ENCODE measurements at places on chromosomes 4 and X.

DNA sequence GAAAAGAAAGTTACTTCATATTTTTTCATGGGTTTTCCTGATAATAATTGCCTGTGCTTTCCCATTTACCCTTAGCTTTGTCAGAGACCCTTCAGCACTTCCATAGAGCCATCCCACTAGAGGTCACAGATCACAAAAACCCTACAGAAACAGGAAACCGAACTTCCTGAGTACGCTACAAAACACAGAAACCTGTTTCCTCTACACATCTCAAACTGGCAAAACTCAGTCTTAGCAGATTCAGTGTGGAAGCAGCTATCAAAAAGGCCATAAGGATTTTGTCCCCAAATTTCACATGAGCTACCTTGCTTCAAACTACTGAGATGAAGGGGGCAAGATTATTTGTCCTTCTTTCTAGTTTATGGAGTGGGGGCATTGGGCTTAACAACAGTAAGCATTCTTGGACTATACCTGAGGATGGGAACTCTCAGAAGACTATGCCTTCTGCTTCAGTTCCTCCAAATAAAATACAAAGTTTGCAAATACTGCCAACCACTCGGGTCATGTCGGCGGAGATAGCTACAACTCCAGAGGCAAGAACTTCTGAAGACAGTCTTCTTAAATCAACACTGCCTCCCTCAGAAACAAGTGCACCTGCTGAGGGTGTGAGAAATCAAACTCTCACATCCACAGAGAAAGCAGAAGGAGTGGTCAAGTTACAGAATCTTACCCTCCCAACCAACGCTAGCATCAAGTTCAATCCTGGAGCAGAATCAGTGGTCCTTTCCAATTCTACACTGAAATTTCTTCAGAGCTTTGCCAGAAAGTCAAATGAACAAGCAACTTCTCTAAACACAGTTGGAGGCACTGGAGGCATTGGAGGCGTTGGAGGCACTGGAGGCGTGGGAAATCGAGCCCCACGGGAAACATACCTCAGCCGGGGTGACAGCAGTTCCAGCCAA lies at the start of gene MMRN1:
Gene MMRN1 (plus strand): TSS at position 206 of the 902 bp plus-strand sequence. CDS start 118 bp downstream, at position 324.
- DNase-seq: no peak

GRCh38 chr4:4750187-4750586 lies 109.3 kb upstream of the MSX1 start:
- DNase-seq: no peak

DNA sequence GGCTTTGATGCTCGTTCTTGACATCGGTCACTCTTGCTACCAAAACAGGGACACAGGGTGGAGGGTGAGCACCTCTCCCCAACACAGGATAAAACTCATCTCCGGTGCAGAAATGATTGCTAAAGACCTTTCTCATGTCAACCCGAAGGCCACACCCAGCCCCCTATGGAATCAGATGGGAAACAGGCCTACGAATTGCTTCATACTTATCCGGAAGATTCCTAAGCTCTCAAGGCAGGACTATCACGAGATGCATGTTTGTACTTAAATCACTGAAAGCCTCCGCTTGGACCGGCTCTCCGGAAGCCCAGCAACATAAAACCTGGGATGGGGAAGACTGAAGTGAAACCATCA lies 74.9 kb downstream of the MTMR1 start:
- DNase-seq: no peak

- no peak for DNase-seq
Observed at GRCh38 chr4:21649391-21650090, 299.0 kb downstream of the KCNIP4 start.

DNA sequence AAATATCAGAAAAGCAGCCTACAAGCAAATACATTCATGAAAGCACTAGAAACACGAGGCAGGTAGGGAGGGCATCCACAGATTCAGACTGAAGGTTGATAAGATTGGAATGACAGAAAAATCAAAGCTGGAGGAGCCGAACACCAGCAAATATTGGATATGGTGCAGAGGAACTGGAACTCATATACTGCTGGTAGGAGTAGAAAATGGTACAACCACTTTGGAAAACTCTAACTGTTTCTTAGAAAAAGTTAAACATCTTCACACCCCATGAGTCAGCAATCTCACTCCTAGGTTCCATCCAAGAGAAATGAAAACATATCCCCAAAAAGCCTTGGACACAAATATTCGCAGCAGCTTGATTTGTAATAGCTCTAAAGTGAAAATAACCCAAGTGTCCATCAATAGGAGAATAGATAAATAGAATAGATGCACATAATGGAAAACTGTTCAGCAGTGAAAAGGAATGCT lies 27.1 kb downstream of the CD99L2 start:
- DNase-seq: no peak

GRCh38 chrX:109716431-109717028 lies 16.5 kb downstream of the ACSL4 start:
- no peak for DNase-seq

- DNase-seq: no peak
Observed at GRCh38 chrX:46456125-46456922, 88.9 kb downstream of the ZNF674 start.

DNA sequence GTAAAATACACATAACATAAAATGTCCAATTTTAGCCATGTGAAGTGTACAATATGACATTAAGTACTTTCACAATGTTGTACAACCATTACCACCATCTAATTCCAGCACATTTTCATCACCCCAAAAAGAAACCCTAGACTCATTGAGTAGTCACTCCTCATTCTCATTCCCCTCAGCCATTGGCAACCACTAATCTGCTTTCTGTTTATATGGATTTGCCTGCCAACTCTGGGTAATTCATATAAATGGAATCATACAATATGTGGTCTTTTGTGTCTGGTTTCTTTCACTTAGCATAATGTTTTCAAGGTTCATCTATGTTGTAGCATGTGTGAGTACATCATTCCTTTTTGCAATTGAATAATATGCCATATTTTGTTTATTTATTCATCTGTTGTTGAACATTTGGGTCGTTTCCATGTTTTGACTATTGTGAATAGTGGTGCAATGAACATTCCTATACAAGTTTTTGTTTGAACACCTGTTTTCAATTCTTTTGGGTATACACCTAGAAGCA lies 43.0 kb downstream of the EIF2S3 start:
- DNase-seq: no peak

- DNase-seq: no peak
Observed at GRCh38 chr4:129526812-129527211, 430.9 kb downstream of the C4orf33 start.

DNA sequence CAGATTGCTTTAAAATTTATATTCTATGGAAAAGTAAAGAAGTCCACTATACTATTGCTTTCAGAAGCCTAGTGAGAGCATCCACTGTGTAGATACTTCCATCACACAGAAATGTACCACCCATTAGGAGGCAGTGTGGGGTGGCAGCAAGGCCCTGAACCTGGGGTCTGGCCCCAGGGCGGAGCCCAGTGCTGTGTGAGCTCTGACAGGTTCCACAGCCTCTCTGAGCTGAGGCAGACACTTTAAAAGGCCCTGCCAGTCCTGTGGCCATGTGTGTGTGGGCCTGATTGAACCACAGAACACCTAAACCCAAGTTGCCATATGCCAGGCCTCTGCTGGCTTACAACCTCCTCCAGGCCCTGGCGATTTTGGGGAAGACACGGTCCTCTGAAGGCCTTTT lies 49.2 kb downstream of the PHKA2 start:
- no peak for DNase-seq

DNA sequence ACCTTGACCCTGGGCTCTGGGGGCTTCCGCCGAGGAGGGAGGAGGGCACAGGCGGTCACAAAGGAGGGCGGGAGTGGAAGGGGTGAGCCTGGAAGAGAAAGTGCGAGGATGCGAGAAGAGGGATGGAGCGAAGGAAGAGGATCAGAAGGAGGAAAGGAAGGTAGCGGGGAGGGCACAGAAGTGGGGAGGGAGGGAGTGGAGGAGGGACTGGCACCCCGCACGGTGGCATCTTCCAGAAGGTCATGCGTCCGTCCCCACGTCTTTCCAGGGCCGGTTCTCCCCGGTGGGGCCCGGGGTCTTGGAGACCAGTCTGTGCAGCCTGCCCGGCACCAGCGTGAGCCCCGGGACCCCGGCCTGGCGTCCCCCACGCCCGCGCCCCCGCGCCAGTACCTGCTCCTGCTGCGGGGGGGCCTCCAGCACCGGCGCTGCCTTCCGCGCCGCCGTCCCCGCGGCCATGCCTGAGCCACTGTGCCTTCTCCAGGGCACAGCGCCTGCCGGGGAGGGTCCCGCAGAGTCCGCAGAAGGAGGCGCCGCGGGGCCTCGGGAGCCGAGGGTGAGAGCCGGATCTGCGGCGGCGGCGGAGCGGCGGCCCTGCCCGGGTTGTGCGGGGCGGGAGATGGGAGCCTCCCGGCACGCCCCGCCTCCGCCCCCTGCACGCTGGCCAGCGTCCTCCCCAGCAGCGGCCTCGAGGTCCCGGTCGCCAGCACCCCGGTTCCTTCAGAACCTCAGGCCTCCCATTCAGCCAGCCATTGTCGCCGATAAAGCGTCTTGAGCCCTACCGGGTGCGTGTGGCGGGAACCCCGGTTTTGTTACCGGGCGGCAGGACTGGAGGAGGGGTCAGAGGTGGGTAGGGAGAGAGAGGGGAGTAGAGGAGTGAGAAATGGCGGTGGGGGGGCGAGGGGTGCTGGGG lies at the start of gene RNF175:
Gene RNF175 (minus strand): TSS at position 618 of the 910 bp plus-strand sequence. CDS start 162 bp downstream, at position 456.
- no peak for DNase-seq

DNA sequence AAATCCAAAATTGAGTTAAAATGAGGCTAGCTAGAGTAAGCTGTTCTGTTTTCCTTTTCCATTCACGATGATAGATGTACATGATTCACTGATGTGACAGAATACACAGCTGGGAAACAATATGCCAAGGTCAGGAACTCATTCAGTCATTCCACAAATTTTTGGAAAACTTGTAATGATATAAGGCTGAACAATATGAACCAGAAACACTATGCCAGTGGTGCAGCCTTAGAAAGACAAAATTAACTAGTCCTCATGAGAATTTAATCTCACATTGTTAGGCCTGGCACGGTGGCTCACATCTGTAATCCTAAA lies 50.0 kb upstream of the NDST3 start:
- no peak for DNase-seq

DNA sequence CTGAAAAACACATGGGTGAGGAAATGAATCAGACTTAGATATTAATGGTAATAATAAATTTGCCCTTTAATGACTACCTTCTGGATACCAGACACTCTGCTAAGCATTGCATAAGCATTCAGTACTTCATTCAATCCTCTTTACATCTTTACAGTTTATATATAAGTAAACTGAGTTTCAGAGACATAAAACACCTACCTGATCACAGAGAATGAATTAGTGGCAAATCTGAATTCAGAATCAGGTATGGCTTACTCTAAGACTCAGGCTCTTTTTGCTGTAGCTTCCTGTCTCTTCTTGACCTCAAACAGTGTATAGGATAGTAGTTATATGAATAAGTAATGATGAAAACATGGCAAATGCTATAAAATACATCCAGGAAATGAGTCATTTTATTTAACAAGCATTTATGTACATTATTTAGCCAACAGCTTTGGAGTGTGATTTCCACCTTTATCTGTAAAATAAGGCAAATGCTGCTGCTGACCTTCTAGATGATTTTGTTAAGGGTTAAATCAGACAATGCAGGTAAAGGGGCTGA lies 83.9 kb downstream of the VEGFC start:
- no peak for DNase-seq

- DNase-seq: peak; percentile 60
Observed at GRCh38 chr4:95255396-95256107, 293.2 kb downstream of the UNC5C start.

DNA sequence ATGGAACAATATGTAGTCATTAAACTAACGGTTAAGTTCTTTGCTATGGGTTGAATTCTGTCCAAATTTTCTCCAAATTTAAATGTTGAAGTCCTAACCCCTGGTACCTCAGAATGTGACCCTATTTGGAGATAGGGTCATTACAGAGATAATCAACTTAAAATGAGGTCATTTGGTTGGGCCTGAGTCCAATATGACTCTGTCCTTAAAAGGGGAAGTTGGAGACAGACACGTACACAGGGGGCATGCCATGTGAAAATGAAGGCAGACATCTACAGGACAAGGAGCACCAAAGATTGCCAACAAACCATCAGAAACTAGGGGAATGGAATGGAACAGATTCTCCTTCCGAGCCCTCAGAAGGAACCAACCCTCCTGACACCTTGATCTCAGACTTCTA lies 492.0 kb upstream of the FTHL17 start:
- DNase-seq: no peak
